A549 treated with ZK216348 at 1 μM for 4 hours (cell line): ENCODE measurements at places on chromosomes 16 and 17. TPM values are rescaled to one million over a fixed set of nuclear protein-coding genes. Genes with fewer than 3 reads are reported as not detected.

Gene MYH2
- total RNA-seq: not detected in 5 replicates

Gene DNASE1L2
- total RNA-seq: 0.75 to 2.1 TPM (median 1.6 TPM) in 5 replicates

Gene LCAT
- 9.0 to 15.1 TPM (median 12.4 TPM) in 5 replicates for total RNA-seq

Gene KARS1
- total RNA-seq: 158 to 171 TPM (median 168 TPM) in 5 replicates

Gene KRTAP4-1
- 0.32 TPM in 1 of 5 replicates, not detected in the others for total RNA-seq

Gene CLDN9
- 0.21 to 0.48 TPM (median 0.38 TPM) in 5 replicates for total RNA-seq
